ENCODE measurements at places on chromosomes 12 and 14.

DNA sequence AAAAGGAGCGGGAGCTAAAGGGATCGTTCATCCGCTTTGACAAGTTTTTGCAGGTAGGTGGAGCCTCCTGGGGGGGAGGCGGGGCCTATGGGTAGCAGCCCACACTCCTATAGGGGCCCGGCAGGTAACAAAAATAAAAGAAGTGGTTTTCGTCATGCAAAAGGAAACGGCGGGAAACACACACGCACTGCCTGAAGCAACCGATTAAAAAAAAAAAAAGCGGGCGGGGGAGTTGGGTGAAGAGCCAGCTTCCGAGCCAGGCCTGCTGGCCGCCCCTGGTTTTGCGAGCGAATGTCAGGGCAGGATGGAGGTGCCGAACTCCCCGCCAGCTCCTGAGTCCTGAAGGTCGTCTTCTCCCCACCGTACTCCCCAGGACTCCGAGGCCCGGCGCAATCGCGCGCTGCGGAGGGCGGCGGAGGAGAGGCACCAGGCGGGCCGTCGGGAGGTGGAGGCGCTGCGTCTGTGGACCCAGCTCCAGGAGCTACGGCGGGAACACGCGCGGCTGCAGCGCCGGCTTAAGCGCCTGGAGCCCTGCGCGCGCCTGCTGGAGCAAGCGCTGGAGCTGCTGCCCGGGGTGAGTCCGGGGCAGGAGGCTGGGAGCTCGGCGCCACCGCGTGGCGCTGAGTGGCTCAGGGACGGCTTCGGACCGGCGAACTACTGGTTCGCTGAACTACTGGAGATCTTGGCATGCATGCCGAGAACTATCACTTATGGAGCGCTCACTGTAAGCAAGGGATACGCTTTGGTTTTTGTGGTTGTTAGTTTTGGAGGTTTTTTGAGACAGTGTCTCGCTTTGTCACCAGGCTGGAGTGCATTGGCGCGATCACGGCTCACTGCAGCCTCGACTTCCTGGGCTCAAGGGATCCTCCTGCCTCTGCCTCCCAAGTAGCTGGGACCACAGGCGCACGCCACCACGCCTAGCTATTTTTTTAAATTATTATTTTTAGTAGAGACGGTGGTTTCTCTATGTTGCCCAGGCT, 3.6 kb downstream of the CFAP73 start:
- DNase-seq = peak; percentile 69

DNA sequence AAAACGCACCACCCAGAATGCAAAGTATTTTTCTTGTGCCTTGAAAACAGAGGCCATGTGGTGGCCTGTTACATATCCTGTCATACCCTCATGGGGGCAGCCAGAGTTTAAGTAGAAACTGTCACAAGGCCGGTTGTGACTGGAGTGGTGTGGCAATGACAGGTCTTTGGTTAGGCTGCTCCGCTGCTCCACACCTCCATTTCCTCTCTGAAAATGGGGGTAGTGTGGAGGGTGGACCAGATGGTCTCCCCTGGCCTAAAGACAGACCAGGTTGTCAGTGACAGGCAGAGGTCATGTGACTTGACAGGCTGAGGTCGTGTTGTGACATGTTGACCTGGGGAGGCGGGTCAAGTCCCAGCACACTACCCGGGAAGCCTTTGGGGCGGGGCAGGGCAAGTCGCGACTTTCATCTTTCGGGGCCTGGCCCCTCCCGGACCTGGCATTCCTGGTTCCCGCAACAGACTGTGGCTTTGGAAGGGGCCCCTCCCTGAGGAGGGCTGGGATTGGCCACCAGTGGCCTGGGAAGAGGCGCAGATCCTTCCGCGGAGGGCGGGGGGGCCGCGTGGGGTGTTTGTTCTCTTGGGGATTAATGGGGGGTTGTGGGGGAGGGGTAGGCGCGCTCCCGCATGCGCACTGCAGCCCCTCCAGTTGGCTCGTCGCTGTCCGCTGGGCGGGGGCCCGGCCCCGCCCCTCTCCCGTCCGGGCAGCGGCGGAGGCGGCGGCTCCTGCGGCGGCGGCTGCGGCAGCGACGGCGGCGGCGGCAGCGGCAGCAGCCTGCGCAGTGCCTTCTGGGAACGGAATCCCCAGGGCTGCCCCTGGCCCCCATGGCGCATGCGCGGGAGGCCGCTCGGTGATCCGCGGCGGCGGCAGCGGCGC, at the start of gene MBD6:
Gene MBD6, plus strand, starts transcription at position 814 of the 876 bp plus-strand sequence. CDS start 1,480 bp downstream, outside the sequence.
- peak; percentile 92 for DNase-seq

- peak; percentile 69 for DNase-seq
Observed at GRCh38 chr14:76953311-76953945, 75.1 kb downstream of the IRF2BPL start.

GRCh38 chr14:37616853-37617252, 21.4 kb downstream of the TTC6 start:
- no peak for DNase-seq

DNA sequence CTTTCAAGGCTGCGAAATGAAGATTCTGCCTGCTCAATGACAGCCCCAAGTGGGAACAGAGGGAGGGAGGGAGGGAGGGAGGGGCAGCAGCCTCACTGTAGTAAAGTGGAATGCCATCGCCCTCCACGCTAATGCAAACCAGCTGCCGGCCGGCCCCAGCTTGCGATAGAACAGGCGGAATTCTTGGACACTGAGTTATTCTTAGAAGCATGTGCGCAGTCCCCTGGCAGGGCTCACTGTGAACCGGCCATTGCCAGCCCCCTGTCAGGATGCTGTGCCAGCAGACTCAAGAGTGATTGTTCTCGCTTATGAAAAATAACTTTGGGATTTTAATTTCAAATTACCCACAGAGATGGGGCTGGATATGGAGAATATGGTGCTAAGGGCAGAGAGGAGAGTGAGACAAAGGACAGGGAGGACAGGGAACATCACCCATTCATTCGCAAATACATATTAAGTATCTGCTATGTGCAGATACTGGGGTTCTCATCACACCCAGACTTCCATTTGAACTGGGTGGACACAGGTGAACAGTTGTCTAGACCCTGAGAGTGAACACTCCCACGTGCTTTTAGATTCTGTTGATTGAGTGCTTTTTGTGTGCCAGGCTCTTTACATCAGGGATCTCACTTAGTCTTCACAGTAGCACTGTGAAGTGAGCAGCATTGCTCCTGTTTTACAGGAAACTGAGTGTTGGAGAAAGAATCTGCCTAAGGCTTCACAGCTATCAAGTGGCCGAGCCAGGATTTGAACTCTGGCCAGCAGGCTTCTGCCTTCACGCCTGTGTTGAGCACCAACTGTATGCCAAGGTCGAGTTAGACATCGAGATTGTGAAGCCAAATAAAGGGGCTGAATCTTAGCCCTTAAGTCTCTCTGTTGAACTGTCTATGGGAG, 192.9 kb downstream of the C12orf75 start:
- DNase-seq = no peak

GRCh38 chr12:47391566-47391965, 311.8 kb upstream of the AMIGO2 start:
- peak; percentile 61 for DNase-seq

GRCh38 chr12:79933532-79934264, 1.2 kb downstream of the PPP1R12A start:
- peak; percentile 43 for DNase-seq

Data from activated CD4-positive, alpha-beta T cell treated with anti-CD3 and anti-CD28 coated beads, Interleukin-10, Interleukin-2, amounts not matched to agents 100 ng/mL and 50 ng/mL, durations not matched to agents 16 hours and 8 hours (primary cell).